H7 (cell line): ENCODE measurements at places on chromosomes 6 and 20. TPM values are rescaled to one million over a fixed set of nuclear protein-coding genes. Genes with fewer than 3 reads are reported as not detected.
A peak's percentile ranks its signal among the peaks of the same experiment; 100 is the strongest.

Gene SIGLEC1
- total RNA-seq, result not detected in 2 replicates

Gene OVOL2
- total RNA-seq, result 3.3 and 7.8 TPM in 2 replicates

Gene MICAL1
- total RNA-seq, result 45.1 and 56.9 TPM in 2 replicates

Gene PRL
- total RNA-seq, result not detected in 2 replicates

Gene PAK5
- total RNA-seq, result 0.03 and 0.22 TPM in 2 replicates

Gene TBXT
- total RNA-seq, result 0.22 and 1.0 TPM in 2 replicates

Gene SLC17A2
- not detected in 2 replicates for total RNA-seq

Gene STX7
- 19.6 and 22.1 TPM in 2 replicates for total RNA-seq

Gene CDSN
- not detected in 2 replicates for total RNA-seq

Gene SLC17A1
- total RNA-seq, result not detected in 2 replicates

GRCh38 chr6:143005816-143006215, 54.9 kb upstream of the AIG1 start:
- DNase-seq, result no peak

DNA sequence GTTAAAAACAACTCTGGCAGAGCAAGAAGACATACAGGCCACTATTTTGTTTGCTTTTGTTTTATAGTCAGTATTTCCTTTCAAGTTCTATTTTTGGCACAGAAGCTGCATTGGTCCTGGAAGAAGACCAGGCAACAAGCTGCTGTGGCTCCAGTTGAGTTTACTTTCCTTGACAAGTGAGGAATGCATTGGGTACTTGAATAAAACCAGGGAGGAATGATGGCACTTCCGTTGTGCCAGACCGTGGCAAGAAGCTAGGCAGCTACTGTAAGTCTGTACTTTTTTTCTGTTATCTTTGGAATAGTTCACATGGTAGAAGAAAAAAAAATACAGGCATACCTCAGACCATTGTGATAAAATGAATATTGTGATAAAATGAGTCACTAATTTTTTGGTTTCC, 66.3 kb downstream of the NCOA3 start:
- no peak for DNase-seq

DNA sequence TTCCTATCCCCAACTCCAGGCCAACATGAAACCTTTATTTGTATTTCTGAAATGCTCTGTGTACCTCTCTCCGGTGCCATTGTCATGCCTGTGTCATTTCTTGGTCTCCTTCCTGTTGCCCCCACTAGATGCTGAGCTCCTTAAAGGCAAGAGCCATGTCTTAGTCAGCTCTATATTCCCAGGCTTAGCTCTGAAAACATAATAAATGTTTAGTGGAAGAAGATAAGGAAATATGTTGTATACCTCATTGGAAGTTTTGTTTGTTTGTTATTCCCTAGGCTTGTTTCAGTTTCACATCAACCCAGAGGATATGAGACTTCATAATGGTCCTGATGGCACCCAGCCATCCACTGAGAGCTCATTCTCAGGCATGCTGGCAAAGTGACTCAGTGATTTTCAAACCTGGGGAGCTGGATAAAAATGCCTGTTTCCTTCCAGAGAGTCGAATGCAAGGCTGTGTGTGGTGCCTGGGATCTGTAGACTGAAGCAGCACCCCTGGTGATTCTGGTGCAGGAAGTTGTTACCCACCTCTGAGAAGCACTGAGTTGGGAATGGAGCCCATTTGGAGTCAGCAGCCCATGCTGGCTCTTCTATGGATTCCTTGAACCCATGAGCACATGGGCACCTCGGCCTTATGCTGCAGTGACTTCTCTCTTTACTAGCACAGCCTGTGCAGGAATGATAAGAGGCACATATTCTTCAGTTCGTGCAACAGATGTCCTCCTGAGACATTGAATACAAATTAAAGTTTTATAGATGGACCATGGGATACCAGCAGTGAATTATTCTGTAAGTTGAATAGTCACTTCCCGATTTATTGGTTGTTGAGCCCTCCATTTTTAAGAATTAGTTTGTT, 205.2 kb downstream of the FARS2 start:
- no peak for DNase-seq

- DNase-seq, result peak; percentile 65
Observed at GRCh38 chr6:157967020-157967419, 14.6 kb upstream of the SYNJ2 start.

- no peak for DNase-seq
Observed at GRCh38 chr6:18498408-18498807, 111.3 kb downstream of the RNF144B start.

DNA sequence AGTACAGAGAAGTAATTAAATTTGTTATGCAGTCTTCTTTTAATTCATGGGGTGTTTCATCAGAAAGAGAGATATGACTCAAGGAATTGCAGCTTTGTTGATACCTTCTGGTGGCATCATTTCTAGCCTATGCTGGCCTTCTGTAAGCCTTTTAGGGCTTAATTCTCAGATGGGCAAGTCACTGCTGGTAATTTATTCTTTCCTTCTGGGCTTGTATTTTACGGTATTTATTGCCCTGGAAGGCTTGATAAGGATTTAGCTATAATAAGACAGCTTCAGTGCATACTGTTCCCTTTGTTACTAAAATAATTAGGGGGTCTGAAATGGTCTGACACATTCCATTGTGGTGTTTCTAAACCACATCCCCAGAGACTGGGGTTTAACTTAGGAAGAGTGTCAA, 57.9 kb upstream of the EMILIN3 start:
- no peak for DNase-seq

DNA sequence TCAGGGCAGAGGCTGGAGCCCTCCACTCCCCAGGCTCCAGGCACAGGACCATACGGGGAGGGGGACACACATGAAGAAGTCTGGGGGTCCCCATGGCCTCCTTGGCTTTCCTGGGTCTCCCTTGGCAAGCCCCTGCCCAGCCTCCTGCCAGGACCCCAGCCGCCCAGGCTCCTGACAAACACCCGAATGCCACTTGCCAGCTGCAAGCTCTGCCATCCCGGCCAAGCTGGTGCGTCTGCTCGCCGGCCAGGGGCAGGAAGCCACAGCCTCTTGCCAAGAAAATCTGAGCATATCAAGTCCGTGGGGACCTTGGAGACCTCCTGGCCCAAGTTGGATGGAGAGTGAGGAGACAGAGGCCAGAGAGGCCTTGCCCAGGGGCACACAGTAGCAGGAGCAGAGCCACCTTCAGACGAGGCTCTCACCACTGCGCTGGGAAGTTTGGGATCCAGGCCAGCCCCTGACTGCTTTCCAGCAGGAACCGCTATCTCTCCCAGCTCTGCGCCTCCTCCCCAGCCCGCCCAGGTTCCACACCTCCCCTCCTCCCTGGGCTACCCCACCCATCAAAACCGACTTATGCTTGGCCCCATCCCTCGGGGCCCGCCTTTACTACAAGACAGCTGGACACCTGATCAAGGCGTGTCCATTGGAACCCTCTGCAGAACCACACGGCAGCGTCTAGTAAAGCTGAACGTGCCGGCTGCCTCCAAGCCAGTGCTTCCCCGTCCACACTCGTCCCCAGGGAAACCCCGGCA, 80.2 kb downstream of the GRM4 start:
- no peak for DNase-seq

DNA sequence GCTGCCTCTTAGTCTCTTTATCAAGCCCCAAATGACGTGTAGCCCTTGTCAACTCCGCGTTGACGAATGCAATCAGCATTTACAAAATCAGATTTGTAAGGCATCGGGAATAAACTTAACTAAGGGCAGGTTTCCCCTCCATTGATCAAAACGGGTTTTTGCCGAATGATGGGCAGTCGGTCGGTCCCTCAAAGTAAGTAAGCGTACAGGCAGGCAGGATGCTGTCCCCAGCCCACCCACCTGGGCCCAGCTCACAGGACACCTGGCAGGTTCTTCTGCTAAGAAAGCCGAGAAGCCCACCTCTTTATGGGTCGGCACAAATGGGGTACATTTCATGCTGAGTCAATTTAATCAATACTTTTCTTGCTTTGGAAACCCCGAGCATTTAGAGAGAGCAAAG, 22.0 kb upstream of the MAFB start:
- no peak for DNase-seq

DNA sequence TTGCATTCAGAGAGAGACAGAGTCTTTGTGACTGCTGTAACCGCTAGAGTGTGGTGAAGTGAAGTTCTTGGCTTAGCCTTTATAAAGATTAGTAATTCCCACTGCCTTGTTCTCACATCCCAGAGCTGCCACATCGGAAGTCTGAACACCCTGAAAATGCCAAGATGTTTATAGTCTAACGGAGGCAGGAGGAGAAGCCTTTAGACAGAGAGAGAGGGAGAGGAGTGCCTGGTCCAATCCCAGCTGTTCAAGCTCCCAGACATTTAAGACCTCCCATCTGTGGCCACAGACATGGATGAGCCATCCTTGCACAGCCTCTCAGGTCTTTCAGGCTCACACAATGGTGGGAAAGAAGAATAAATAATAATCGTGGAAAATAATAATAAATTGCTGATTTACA, 1422.8 kb upstream of the EYS start:
- DNase-seq, result no peak

- no peak for DNase-seq
Observed at GRCh38 chr6:56364827-56365339, 117.5 kb upstream of the COL21A1 start.

DNA sequence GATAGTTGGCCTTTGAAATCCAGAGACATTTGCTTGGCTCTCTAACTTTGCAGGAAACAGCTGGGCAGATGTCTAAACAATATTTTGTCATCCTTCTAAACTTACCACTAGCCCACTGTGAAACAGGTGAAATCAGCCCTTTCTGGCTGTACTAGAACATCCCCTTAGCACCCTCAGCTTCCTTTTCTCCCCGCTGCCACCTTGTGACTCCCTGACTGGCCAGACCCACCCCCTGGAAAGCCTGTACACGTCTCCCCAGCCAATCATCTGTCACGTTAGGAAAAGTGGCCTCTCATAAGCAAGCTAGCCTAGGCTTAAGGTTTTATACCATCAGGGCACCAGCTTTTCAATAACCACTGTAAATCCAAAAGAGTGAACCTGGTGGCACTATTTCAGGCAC, 88.6 kb upstream of the E2F3 start:
- no peak for DNase-seq

DNA sequence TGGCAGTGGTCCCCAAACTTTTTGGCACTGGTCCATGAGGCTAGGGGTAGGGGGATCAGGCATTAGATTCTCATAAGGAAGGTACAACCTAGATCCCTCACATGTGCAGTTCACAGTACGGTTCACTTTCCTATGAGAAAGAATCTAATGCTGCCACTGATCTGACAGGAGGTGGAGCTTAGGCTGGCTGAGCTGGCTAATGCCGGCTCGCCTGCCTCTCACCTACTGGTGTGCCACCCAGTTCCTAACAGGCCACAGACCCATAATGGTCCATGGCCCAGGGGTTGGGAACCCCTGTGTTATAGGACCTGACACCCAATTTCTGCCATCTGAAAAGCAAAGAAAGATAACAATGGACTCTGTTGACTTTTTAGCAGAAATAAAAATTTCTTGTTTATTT, 199.6 kb downstream of the GMPR start:
- DNase-seq, result no peak
